NCI-H187 (cell line): ENCODE measurements at places on chromosomes 16 and 17.

GRCh38 chr16:73523209-73523608 lies 475.3 kb upstream of the ZFHX3 start:
- no peak for DNase-seq

- DNase-seq = no peak
Measured at GRCh38 chr17:17760872-17761550, 75.8 kb downstream of the SREBF1 start.

DNA sequence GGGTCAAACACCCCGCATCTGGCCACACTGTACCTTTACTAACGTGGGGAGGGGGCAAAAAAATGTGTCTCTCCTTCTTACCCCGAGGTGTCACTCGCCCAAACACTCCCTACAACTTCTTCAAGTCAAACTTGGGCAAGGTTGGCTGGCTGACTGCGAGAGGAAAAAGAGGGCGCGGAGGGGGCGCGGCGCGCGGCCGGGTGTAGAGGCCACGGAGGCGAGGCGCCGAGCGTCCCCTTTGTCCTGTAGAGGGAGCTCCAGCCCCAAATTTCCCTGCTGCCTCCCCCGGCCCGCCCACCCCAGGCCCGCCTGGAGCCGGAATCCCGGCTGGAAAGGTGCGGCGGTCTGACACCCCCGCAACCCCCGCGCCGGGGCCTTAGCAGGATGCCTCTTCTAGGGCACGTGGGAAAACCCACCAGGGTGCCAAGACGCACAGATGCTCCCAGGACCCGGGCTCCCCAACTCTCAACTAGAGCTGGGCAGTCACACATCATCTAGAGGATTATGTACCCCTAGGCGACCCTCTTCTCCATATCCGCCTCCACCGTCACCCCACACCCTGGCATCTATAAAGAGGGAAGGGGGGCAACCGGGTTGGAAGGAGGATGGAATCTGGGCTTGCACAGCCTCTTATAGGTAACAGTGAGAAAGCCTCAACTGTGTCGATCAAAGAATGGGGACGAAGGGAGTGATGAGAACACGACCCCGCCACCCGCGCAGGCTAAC lies 4.2 kb downstream of the IRX3 start:
- no peak for DNase-seq

- no peak for DNase-seq
Measured at GRCh38 chr16:26041952-26042668, 350.4 kb downstream of the HS3ST4 start.

GRCh38 chr17:59753522-59754467 lies 46.3 kb downstream of the VMP1 start:
- peak; percentile 7 for DNase-seq

DNA sequence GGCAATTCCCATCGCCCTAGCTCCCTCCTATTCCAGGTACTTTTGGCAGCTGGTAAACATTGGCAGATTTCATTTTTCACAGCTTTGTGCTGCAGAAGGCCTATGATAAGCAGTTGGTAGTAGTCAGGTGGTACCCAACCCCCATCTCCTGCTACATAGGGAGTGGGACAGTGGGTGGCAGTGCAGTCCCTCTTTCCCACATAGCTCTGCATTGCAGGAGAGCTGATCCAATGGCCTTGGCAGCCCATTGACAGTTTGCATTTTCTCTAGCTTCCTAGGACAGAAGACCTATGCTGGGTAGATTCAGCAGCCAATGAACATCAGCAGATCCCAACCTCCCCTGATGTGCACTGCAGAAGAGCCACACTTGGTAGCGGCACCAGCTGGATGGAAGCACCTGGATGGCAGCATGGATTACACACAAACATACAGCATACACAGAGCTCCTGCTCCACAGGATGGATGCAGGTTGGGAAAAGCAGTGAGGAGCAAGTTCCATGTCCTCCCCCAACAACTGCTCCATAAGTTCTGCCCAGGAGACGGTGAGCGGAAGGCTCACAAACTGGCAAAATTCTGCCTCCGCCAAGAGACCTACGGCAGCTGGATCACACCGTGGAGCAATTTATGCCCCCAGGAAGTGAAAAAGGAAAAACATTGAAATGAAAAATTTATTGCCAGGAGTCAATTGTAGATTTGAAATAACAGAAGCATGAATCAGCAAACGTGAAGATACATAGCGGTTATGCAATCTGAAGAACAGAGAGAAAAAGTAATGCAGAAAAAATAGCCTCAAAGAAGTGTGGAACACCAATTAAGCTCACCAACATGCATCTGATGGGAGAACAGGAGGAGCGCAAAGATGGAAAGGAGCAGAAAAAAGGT lies 95.7 kb downstream of the CACNG1 start:
- DNase-seq = no peak

DNA sequence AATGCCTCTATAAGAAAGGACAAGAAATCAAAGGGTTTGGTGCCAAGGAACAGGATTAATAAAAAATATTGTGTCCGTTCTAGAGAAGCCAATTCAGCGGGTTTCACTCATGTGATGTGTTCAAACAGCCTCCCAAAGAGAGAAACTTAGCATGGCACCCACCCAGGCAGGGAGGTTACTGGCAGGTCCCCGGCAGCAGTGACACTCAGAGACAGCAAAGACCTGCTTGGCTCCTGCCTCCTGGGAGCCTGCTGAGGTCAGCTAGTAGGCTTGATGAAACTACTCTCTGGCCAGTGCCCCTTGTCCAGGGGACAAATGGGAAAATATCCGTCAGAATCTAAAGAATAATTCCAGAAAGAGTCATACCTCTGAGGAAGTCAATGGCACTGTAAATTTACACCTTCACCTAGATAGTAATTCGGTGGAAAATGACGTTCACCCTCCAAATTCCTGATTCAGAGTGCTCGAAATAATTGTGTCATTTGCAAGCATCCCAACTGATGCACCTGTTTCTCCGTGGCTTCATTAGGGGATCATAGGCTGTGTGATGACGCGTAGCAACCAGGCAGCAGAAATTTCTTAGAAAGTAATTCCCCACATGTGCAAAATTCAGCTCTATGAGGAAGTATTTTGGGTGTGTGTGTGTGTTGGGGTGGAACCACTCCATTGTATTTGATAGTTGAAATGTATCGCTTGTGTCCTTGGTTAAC lies 481.5 kb upstream of the ZFHX3 start:
- DNase-seq = no peak

DNA sequence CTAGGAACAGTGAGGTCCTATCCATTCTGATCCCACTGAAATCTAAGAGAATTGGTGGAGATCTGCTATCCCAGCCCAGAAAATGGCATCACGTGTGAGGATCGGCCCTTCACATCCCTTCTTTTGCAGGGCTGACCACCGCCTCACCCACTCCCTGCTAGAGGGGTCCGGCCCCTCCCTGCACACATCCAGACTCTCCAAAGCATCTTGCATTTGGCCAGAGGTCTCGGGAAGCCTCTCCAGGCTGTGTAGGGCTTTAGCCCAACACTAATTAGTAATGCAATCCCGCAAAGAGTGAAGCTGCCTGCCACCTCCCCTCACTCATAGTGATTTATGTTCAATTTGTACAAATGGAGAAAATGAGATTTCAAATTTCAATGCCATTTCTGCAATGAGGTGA lies 434.4 kb upstream of the ZFHX3 start:
- no peak for DNase-seq

DNA sequence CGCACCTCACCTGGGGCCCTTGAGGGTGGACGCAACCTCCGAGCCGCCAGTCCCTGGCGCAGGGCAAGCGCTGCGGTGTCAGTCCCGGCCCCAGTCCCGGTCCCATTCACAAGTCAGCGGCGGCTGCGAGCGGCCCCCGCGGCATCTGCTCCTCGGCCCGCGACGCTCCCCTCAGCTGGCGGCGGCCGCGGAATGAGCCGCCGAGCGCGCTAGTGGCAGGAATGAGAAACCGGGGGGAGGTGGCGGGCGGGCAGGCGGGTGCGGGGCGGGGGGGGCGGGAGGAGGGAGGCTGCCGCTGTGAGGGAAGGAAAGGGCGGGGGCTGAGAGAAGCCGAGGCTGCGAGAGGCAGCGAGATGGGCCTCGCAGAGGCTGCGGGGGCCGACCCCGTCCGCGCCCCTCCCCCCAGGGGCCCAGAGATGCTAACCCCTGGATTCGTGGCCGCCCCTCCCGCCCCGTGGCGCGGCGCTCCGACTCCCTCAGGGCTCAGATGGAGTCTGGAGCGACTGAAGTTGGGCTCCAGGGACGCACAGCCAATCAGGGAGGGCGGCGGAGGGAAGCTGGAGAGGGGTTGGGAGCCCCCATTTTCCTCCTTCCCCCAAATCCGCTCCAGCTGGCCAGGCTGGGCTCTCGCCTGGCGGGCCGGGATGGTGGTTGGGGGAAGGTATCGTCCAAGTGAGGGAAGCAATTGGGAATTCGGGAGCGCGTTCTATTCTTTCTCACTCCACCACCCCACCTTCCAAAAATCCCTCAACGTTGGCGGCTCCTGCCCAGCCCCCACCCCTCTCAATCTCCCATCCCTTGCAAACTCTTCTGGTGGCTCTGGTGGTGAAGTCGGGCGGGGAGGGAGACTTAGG lies at the start of gene CDH11:
TSS of gene CDH11 (minus strand) at position 194 of the 854 bp plus-strand sequence. CDS start 117,194 bp downstream, outside the sequence.
- DNase-seq = no peak

DNA sequence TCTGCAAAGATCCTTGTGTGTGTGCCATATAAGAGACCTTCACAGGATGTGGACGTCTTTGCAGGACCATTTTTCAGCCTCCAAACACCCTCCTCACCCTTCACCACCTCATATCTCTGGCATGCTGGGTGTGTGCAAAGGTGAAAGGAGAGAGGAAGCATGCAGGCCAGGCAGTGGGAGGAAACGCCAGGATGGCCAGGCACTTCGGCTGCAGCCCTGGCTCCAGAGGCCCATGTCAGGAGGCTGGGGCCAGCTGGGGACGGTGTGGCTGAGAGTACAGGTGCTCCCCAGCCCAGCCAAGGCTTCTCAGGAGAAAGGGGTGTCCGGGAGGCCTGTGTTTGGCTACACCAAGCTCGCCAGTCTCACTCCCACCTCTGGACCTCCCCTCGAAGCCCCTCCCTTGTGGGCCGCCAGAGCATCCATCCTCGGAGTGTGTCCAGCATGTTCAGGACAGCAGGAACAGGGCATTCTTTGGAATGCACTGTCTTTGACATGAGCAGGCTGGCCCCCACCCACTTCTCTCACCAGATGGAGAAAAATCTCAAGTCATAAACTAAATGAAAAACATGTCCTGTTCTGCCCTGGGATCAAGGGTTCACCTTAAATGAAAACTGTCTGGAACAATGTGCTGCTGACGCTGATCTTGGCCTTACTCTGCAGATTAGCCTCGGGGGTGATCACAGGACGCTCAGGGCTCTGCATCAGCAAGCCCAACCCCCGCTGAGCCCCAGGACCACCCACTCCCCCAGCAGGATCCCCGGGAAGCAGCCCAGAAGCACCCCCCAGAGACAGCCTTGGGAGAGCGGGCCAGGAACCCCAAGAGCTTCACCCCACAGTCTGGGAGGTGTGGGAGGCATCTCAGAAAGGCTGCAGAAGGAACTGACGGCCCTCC lies 15.9 kb downstream of the PEMT start:
- no peak for DNase-seq
